ENCODE measurements at places on chromosomes 13 and 19.

GRCh38 chr13:30112602-30113435 lies 194.5 kb downstream of the KATNAL1 start:
- peak; percentile 38 for DNase-seq

DNA sequence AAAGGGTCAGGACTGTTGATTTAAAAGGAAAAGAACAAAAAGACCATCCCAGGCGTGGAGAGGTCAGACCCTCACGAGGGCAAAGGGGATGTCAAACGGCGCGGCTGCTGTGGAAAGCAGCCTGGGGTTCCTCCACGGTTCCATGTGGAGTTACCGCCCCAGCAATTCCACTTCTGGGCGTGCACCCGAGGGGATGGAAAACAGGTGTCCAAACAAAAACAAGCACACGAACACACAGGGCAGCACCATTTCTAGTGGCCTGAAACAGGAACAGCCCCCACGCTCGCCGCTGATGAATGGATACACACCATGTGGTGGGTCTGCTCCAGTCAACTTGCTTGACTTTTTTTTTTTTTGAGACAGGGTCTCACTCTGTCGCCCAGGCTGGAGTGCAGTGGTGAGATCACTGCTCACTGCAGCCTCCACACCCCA lies 11.2 kb downstream of the AP3D1 start:
- DNase-seq: no peak

DNA sequence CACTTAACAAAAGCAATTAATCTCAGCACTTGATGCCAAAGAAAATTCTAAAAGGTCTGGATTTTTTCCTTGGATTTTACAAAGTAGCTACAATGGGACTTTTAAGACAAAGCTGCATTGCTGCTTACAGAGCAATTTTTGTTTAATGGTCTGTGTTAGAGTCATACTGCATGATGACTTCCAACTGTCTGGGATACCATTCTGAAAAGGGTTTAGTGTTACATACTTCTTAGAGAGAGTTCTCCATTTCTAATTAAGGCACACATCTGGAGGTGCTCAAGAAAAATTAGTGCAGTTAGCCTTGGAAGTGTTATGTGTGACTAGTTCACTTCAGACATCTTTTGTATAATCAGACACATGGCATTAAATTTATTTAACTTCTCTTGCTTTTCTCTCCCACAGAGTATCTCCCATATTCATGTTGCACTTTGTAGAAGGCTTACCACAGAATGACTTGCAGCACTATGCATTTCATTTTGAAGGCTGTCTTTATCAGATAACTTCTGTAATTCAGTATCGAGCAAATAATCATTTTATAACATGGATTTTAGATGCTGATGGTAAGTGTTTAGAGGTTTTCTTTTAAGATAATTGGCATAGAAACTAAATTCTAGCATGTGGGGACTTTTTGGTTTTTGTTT lies 35.1 kb downstream of the USPL1 start:
- DNase-seq: no peak

DNA sequence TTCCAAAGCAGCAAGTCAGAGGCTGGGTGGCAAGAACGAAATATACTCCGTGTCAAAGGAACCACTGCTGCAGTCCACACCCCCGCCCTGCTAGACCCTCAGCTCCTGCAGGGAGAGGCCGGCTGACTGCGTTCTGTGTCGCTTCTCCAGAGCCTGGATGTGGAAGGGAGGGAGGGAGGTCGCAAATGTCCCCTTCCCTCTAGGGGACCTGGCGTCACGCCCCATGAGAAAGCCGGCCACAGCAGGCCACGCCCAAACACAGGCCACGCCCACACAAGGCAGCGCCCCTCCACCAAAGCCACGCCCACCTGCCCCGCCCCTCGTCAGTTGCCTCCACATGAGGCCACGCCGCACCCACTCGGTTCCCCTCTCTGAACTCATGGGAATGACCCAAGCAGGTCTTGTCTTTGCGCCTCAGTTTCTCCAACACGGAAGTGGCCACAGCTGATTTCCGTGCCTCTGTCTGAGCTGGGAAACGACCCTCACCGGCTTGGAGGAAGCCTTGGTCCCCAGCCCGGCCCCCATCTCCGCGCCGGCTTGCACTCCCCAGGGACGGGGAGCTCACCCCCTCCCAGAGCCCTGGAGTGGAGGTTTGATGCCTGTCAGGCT lies 38.4 kb upstream of the TCF3 start:
- no peak for DNase-seq

DNA sequence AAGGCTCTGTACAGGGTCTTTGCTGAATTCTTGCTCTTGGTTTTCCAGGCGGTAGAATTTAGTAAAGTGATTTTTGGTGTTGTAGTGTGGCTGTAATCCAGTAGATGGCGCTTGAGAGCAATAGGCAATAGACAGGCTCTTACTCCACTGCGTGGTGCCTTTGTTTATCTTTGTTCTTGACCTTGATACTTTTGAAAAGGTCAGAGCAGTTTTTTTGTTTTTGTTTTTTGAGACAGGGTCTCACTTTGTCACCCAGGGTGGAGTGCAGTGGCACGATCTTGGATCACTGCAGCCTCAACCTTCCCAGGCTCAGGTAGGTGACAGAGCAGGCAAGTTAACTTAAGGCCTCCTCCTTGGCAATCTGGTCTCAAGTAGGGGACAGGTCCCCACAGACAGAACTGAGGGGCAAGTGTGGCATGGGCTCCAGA lies 12.2 kb upstream of the LILRA5 start:
- DNase-seq: no peak

All from NCI-H2107 (cell line).